Neural crest cell (in vitro differentiated cells): ENCODE measurements at places on chromosomes 16 and 17. TPM values are rescaled to one million over a fixed set of nuclear protein-coding genes. Genes with fewer than 3 reads are reported as not detected.

The CDH11 gene
- 28.5 and 31.7 TPM in 2 replicates for total RNA-seq

The KRTAP2-2 gene
- not detected in 2 replicates for total RNA-seq

The LITAFD gene
- total RNA-seq, result not detected in 2 replicates

The TBC1D3E gene
- total RNA-seq, result not detected in 2 replicates

The OSGIN1 gene
- 2.4 and 3.0 TPM in 2 replicates for total RNA-seq

The NRN1L gene
- total RNA-seq, result 1.0 TPM in 1 of 2 replicates, not detected in the other

The SYT17 gene
- total RNA-seq, result 3.1 and 3.6 TPM in 2 replicates

The PIRT gene
- total RNA-seq, result 0.07 and 0.09 TPM in 2 replicates

The NKD1 gene
- total RNA-seq, result 49.8 and 54.7 TPM in 2 replicates

The THOC6 gene
- total RNA-seq, result 62.5 and 68.0 TPM in 2 replicates

DNA sequence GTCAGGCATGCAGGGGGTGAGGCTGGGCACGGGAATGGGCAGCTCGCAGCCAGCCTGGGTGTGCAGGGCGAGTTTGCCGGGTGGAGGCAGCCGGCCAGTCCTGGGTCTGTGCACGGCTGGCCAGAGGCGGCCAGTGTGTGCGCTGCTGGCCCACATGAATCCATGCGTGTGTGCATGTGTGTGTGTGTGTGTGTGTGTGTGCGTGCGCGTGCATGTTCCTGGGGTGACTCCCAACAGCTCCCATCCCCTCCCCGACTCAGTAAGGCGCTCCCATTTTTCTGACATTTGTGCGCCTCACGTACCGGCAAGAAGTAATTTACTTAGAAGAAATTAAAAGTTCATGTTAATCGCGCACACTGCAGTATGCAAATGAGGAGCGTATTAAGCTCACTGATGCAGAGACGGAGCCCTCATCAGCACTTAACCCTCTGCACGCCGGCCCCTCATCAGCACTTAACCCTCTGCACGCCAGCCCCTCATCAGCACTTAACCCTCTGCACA lies 55.4 kb upstream of the ACSF3 start:
- no peak for DNase-seq

- no peak for DNase-seq
These were observed 2.2 kb downstream of the ETV4 start for GRCh38 chr17:43543771-43544575.

- DNase-seq, result no peak
These were observed 2.9 kb upstream of the RHBDF2 start for GRCh38 chr17:76504117-76504516.

DNA sequence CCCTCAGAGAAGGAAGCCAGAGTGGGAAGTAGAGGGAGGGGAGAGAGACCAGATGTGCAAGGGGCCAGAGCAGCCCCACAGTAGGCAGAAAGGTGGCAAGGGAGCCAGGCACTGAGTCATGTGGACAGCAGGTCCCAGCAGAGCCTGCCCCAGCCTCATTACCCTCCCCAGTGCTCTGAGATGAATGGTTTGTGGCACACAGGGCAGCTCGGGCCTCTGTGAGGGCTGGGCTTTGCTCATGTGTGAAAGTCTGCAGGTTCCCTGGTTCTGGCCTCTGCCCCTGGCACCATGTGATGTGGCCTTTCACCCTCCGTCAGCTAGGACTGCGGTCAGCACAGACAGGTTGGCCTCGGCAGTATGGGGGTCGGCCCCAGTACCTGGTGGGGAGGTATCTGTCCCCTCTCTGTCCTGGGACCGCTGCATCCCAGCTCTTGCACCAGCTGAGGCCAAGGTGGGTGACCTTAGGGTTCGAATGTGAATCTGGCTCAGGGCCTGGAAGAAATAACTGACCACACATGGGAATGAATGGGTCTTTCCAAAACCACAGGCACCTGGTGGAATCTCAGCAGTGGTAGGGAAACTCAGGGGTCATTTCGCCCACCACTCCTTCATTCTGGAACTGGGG lies 8.9 kb downstream of the LRRC75A start:
- DNase-seq, result no peak

- no peak for DNase-seq
These were observed 2.4 kb downstream of the DHRS7B start for GRCh38 chr17:21129023-21129681.

DNA sequence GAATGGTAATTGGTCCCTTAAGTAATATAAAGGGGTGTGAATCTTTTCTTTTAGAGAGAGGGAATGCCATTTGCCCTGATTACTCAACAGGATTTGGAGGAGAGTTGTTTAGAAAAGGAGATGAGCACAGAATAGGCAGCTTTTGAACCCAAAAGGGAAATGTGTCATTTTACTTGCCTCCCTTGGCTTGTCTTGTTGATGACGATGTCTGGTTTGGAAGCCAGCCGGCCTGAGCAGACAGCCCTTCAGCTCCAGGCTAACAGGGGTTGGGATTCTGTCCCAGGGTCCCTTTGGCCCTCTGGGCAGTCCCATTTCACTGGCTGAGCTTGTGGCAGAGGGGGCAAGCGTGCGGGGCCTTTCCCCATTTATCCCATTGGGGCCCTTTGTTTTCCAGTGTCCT lies 22.3 kb upstream of the PRKAR1A start:
- DNase-seq, result no peak

DNA sequence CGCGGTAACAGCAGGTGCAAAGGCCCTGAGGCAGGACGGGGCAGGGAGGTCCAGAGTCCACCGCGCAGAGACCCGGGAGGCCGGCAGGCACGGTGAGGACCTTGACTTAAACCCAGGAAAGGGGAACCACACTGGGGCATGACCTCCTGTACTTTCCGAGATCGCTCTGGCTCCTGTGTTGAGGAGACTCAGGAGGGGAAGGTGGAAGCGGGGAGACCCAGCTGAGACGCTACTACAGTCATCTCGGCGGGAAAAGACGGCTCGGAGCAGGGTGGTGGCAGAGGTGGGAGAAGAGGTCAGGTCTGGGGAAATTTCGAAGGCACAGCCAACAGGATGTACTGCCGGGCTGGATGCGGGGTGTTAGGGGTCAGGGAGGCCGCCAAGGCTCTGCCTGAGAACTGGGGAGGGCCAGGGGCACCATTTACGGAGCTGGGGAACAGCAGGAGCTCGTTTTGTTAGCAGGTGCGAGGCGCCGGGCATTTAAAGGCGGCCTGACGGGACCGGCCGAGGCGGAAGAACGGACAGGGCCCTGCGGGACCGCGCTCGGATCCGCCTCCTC lies 22.3 kb downstream of the NPTX1 start:
- no peak for DNase-seq

DNA sequence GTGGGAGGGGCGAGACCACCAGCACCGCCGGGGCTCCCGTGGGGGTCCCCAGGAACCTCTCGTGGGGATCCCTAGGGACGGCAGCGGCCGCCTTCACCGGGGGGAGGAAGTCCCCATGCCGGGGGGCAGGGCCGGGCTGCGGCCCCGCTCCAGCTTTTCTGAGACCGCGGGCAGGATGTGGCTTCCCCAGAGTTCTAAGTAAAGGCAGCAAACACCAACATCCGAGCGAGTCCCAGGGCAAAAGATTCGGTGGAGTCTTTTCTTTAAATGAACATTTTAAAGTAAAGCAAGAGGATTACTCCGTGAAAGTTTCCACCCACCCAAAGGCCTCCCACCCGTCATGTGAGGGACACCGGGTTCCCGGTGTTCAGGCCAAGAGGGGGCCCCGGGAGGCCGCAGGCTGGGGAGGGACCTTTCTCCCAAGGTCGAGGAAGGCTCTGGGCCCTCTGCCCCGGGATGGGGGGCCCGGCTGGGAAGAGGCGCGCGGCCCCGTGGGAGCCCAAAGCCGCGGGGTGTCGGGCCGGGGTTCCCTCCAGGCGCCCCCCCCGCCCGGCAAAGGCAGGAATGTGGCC lies 137.2 kb upstream of the RPH3AL start:
- DNase-seq, result peak; percentile 26

DNA sequence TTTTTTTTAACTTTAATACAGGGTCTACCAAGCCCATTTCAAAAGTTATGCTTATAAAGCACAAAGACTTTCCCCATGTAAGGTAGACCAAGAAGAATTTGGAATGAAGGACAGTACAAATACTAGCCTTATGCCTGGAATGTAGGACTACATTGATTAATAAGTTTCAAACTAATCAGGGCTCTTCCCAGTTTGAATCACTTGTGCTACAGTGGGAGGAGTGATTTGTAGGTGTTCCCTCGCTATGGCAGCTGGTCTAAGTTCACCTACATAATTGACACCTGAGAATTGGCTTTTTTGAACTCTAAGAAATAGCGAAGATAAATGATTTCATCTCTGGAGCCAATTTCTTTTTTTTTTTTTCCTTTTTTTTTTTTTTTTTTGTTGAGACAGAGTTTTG lies 18.6 kb downstream of the TMEM238L start:
- no peak for DNase-seq

- DNase-seq, result no peak
These were observed 4.2 kb upstream of the CDH1 start for GRCh38 chr16:68732741-68733399.

DNA sequence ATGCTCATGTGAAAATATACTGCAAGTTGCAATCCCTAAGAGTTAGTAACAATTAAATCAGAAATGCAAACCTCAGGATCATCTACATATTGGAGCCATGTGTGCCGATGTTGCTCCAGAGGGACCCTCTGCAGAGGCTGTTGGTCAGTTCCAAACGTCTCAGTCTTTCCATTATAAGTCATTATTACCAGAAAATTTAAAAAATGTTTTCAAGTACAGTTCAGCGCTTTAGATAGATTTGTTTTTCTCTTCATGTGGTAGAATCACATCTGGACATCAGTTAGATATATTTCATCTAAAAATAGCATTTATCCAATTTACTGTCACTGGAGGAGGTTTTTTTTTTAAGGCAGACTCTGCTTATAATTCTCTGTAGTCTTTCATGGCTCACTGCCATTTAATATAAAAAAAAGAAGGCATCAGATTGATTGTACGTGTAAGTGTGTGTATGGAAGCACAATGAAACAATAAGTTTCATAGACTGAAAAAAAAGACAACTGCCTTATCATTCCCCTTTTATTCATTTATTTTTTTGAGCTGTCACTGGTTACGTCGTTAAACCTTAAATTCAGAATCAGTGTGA lies 46.1 kb upstream of the MARCHF10 start:
- no peak for DNase-seq

GRCh38 chr17:20254541-20254940 lies 212.8 kb downstream of the LGALS9B start:
- DNase-seq, result no peak

GRCh38 chr17:34246881-34247280 lies 8.2 kb upstream of the CCL2 start:
- DNase-seq, result no peak

- DNase-seq, result peak; percentile 76
These were observed 59.1 kb downstream of the TIMM22 start for GRCh38 chr17:1055751-1056645.

DNA sequence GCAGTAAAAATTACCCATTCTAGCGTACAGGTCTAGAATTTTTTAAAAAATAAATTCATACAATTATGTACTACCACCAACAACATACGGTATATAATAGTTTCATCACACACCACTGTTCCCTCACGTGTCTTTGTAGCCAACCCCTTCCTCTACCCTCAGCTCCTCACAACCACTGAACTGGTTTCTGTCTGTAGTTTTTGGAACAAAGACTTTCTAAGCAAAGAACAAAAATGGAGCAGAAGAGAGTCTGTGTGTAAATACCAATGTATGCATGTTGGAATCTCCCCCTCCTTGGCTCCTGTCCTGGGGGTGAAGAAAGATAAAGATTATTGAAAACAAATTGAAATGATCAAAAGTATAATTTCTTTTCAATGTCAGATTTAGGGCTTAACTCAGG lies 31.9 kb upstream of the CCR7 start:
- no peak for DNase-seq

DNA sequence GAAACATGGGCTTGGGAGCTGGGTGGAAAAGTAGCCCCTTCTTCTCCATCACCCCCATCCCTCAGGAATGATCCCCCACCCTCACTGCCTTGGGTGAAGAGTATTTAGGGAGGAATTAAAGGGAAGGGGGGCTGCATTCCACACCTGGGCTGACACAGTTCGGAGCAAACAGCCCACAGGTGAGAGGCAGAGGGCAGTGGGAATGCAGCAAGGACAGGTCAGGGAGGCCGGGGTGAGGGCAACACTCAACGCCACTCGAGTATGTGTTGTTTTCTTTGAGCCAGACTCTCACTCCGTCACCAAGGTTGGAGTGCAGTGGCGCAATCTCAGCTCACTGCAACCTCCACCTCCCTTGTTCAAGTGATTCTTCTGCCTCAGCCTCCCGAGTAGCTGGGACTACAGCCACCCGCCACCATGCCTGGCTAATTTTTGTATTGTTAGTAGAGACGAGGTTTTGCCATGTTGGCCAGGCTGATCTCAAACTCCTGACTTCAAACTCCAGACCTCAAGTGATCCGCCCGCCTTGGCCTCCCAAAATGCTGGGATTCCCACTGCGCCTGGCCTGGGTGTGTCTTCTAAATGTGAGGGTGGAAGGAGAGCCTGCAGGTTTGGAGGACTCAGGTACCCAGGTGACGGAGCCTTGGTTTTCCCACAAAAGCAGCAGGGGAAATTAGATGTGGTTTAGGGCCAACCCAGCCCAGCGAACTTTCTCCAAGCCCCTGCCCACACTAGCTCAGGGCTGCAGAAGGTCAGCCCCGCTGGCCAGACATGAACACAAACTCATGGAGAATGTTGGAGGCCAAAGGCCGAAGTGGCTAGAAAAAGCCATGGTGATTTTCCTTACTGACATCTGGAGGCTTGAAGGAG lies 21.2 kb upstream of the ITGA3 start:
- DNase-seq, result no peak

- no peak for DNase-seq
These were observed 8.1 kb upstream of the PMP22 start for GRCh38 chr17:15273141-15273793.

DNA sequence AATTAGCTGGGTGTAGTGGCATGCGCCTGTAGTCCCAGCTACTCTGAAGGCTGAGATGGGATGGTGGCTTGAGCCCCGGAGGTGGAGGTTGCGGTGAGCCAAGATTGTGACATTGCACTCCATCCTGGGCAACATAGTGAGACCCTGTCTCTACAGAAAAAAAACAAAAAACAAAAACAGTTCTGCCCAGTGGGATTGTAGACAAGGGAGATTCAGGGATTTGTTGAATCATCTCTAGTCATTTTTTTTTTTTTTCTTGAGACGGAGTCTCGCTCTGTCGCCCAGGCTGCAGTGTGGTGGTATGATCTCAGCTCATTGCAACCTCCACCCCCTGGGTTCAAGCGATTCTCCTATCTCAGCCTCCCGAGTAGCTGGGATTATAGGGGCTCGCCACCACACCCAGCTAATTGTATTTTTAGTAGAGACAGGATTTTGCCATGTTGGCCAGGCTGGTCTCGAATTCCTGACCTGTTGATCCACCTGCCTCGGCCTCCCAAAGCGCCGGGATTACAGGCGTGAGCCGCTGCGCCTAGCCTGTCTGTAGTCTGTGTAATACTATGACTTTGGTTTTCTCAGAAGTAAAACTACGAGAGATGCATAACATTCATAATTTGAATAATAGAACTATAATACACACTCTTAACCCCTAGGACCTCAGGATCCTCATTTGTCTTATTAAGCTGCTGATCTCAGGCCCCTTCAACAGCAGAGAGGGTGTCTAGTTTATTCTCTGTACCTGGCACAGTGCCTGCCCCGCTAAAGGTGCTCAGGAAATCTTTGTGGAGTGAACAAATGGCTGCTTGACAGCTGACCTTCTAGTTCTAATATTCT lies 1.4 kb downstream of the TEN1 start:
- no peak for DNase-seq

GRCh38 chr16:80377096-80377956 lies 163.5 kb upstream of the DYNLRB2 start:
- DNase-seq, result no peak
